ENCODE measurements at places on chromosomes 12 and 14.

DNA sequence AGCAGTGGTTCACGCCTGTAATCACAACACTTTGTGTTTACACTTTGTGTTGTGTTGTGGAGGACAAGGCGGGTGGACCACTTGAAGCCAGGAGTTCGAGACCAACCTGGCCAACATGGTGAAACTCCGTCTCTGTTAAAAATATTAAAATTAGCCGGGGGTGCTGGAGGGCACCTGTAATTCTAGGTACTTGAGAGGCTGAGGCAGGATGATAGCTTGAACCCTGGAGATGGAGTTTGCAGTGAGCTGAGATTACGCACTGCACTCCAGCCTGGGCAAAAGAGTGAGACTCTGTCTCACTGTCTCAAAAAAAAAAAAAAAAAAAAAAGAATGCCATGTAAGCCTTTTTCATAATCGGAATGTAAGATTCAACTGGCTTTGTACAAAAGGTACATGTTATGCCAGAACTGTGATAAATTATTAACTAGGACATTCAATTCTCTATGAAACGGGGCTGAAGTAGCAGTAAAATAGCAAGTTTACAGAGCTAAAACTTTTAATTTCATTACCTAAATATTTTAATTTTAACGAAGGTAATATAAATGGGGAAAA is 13.9 kb upstream of the PITPNM2 start:
- DNase-seq: no peak

GRCh38 chr14:104374718-104375080 is 204.9 kb upstream of the C14orf180 start:
- DNase-seq: no peak

- DNase-seq: no peak
These were observed 311.8 kb upstream of the AMIGO2 start for GRCh38 chr12:47391566-47391965.

GRCh38 chr12:2347137-2347843 is 294.5 kb downstream of the CACNA1C start:
- DNase-seq: no peak

DNA sequence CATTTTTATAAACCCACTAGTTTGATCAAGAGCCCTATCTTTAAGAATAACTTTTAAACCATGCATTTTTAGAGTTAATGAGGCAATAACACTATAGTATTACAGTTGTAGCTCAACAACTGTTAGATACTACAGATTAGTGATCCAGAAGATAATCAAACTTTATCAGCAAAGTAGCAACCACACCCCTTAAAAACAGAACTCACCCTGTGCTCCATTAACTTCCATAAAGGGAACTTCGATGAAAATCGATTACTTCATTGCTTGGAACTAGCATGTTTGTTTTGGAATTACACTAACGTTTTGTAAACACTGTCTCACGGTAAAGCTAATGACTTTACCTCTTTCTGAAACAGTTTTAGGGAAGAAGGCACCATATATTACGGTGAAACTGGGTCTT is 1.4 kb downstream of the SGPP1 start:
- DNase-seq: no peak

DNA sequence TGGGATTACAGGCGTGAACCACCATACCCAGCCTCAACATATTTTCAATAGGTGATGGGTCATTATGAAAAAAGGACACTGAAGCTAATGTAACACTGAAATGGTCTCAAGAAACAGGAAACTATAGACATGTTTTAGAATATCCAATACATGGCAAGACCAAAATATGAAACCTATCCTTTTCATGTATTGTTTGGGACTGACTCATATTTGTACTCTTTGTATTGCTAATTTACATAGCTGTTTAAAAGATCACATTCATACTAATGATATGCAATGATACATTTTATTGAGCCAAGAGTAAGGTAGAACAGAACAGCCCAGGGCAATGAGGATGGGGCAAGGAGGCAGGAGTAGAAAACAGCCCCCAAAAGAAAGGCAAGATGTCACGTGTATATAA is 32.6 kb downstream of the RESF1 start:
- no peak for DNase-seq

- no peak for DNase-seq
These were observed 276.4 kb upstream of the SFSWAP start for GRCh38 chr12:131434208-131435125.

DNA sequence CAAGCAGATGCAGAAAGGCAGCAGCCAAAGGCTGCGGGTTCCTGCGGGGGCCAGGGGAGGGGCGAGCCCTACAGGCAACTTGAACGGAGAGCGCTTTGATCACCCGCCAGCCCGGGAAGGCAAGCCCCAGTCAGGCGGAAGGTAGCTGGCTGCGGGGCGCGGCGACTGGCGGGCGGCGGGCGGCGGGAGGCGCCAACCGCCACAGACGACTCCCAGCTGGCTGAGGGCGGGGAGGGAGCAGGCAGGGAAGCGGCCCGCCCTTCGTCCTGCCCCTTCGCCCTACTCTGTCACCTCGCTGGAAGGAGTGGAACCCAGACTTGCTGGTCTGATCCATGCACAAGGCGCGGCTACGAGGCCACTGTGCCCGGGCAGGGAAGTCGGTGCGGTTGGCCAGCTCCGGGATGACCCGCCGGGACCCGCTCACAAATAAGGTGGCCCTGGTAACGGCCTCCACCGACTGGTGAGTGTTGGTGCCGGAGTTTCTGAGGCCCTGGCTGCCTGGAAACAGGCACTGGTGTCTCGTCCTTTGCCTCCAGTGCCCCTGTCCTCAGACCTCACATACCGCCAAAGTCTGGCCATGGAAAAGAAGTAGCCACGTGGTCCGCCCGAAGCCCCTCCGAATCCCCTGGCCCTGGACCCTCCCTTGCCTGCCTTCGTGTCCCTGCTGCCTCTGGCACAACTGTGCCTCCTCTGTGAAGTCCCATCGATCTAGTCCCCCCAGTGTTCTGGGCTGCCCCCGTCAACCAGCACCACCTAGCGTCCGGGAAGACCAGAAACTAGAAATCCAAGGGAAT is 15.4 kb upstream of the CARMIL3 start:
- DNase-seq: peak; percentile 74

GRCh38 chr12:85017133-85017532 is 18.9 kb downstream of the TSPAN19 start:
- no peak for DNase-seq

DNA sequence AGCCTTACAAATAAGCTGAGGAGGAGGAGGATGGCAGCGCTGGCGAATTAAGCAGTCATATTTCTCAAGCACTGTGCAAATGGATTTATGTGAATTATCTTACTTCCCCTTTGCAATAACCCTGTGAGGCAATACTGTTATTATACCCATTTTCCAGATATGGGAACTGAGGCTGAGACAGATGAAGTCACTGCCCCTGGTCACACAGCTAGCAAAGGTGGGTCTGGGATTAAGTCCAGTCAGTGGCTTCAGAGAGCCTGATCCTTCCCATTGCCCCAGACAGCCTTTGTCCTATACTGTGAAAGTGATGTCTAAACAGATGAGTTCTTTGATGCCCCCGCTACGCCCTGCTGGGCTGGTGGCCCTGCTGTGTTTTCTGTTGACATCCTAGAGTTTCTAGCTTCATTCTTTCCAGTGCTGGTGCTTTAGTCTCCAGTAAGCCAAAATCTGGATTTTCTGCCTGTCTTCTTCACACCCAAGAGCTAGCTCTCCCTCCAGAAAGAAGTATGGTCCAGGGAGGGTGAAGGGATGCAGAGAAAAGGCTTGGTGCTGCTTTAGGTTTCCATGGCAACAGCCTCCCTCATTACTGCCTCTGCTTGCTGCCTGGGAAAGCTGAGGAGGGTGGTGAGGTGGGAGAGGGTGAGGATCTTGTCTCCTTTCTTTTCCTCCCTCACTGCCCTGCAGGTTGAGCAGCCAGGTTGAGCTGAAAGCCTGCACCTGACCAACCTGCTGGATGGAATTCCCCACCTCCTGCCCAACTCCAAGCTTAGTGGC is 30.7 kb downstream of the TMEM63C start:
- no peak for DNase-seq

DNA sequence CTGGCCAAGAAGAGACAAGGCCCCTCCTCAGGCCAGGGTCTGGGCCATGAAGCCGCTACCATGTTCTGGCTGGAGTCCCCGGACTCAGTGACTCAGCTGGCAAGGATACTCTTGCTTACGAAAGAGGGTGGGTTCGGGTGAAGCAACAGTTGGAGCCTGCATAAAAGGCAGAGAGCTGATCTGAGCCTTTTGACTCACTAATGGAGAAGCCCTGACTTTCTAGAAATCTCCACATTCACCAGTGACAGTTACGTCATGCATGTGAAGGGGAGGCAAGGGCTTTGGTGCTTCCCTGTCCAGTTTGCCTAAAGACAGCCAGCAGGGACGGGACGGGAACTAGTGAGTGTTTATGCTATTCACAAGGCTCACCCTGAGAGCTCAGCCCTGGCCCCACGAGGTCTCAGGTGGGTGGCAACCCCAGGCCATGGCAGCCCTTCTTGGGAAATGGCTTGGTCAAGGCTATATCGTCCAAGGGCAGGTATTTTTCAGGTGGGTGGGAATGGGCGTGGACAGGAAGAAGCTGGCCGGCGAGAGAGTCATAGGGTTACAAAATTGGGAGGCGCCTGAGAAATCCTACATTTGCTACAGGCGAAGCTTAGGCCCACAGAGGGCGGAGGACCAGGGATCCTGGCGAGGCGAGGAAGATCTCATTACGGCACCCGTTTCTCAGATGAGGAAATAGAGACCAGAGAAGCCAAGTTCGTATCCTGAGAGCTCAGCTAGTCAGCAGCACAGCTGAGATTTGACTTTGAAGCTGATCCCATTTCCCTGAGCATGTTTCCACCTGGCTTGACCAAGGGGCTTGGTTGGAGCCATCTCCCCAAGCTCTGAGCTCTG is 314.6 kb downstream of the BCL11B start:
- DNase-seq: peak; percentile 85

DNA sequence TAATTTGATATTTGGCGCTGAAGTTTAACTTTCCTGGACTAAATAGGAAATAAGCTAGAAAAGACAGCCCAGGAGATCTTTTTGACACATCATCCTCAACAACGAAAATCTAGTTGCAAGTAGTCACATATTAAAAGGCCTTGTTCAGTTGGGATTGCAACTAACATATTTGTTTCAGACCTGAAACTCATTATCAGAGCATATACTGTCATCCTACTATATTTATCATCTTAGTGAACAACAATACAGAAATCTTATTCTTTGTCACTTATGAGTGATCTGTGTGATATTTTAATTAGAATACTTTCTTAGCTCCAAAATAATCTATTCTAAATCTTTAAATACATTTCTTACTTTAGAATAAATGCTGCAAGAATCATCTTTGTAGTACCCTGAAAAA is 72.1 kb downstream of the ELK3 start:
- no peak for DNase-seq

GRCh38 chr12:19802915-19803314 is 363.6 kb downstream of the AEBP2 start:
- no peak for DNase-seq

GRCh38 chr12:54588110-54588889 is at the start of gene PPP1R1A:
TSS of gene PPP1R1A (minus strand) at chr12:54588659. CDS start at chr12:54588488, 171 bp downstream.
- no peak for DNase-seq

DNA sequence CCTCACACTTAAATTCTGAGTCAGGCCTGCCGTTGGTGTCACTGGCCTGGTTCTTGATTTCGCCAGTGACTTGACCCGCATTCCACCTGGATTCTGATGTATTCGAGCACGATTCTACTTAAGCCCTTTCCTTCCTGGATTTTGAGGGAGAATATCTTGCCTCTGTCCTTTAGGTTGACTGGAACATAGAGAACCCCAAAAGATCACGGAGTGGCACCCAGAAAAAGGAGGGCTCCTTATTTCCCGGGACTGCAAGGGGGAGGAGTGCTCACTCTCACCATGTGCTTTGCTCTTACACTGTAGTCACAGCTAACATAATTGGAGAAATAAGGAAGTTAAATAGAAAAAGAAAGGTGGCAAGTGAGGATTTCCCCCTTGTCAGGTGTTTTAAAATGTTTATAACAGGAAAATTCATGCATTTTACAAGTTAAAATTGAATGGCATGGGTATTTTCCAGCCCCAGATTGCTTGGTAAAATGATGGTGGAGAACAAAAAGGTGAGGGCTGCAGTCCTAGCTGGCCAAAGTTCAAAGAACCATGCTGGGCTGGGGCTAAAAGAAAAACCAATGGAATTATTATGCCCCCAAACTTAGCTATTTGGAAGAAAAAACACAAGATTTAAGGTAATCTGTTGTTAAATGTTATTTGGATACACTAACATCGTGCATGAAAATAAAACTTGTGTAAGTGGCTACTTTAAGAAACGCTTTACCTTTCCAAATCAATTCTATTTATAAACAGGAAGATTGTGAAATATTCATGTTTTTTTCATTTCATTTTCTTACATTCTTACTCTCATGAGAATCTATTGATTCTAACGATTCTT is 8.9 kb downstream of the FOXA1 start:
- DNase-seq: no peak

- DNase-seq: no peak
These were observed 39.3 kb downstream of the C12orf56 start for GRCh38 chr12:64351265-64351664.

DNA sequence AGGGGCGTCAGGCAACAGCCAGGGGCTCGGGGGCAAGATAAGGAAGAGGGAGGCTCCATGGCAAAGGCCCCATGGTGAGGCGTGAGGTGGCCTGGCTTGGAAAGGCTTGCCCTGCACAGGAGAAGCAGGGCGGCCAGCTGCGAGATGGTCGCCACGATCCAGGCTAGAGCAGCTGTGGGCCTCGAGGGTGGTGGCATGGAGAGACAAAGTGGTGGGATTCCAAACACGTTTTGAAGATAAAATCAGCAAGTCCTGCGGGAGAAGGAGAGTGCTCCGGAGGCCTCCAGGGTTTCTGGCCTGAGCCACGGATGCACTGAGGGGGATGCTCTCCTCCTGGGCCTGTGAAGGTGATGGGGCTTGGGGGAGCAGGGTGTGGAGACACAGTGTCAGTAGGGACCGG is 20.5 kb upstream of the DLK1 start:
- no peak for DNase-seq

DNA sequence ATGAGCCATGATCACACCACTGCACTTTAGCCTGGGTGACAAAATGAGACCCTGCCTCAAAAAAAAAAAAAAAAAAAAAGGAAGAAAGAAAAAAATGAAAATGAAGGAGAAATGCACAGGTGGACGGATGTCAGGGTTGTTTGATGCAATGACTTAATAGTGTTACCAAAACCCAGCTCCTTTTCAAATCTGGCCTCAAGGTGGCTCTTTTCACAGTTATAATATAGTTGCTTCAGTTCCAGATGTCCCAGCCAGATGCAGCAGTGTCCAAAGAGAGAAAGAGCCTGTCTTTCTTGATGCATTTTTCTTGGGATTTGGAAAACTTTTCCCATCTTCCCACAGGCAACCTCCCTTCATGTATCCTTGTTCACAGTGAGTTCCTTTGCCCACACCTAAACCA is 36.5 kb downstream of the KCNMB4 start:
- DNase-seq: peak; percentile 17
